Glutamatergic neuron (in vitro differentiated cells): ENCODE measurements at places on chromosomes 5 and 9. TPM values are rescaled to one million over a fixed set of nuclear protein-coding genes. Genes with fewer than 3 reads are reported as not detected.

DNA sequence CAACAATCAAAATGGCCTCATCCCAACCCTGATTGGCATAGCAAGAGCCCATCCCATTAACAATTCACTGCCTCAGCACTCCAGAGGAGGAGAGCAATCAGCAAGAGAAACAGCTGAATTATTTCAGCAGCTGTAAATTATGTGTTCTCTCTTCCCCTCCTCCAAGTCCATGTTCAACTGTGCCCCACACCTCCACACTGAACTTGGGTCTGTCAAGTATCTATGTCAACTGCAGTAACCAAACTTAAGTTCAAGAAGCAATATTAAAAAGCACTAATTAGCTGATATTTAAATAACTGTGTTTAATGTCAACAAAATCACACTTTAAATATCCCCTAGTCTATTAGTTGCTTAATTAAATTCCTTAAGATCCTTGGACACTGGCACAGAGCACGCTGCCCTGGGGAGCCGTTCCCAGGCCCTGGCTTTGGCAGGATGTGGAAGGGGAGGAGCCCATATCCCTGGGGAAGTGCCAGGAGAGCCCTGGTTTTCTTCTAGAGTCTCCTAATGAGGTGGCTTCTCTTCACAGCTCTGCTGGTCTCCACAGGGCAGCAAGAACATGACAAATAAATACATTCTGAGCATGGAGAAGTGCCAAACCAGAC lies 50.6 kb downstream of the SIL1 start:
- no peak for DNase-seq

- DNase-seq = no peak
Measured at GRCh38 chr5:94017579-94017978, 276.2 kb upstream of the POU5F2 start.

- no peak for DNase-seq
Measured at GRCh38 chr5:66945389-66946349, 250.9 kb downstream of the CD180 start.

DNA sequence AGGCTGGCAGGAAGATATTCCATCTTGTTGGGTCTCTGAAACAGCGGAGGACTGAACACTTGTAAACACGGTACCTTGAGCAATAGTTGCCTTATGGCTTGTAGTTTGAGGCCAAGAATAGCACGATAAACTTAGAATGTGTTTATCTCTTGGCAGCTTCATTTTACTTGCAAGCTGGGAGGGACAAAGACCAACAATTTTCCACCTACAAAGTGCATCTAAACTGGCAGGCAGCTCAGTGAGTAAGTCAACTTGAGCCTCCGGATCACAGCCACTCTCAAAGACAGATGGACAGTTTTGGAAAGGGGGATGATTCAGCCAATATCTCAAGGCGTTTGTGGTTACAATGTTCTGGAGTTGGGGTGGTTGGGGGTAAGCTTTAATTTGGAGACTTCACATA lies 652.6 kb downstream of the CETN3 start:
- no peak for DNase-seq

GRCh38 chr9:33241298-33241697 lies 1.3 kb downstream of the SPINK4 start:
- no peak for DNase-seq

- no peak for DNase-seq
Measured at GRCh38 chr5:111932199-111932598, 175.2 kb upstream of the NREP start.

GRCh38 chr5:65391591-65391990 lies 90.1 kb downstream of the ADAMTS6 start:
- no peak for DNase-seq

GRCh38 chr9:130104491-130105193 lies 50.9 kb downstream of the GPR107 start:
- DNase-seq = no peak

DNA sequence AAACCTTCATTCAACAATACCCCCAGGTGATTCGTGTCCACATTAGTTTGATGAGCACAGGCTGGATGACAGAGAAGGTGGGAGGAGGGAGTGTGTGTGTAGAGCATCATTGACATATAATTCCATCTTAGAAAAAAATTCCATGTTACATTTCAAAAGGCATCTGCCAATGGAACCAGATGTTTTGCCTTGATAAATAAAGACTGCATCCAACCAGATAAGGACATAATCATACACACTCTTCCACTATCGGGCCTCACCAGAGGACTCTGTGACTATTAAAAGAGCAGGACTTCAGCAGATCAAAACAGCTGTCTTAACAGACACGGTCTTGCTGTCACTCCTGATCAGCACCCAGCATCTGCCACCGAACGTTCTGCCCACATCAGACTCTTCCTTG lies 96.4 kb upstream of the SPIN1 start:
- no peak for DNase-seq

GRCh38 chr5:81146031-81146430 lies 87.1 kb upstream of the CKMT2 start:
- DNase-seq = no peak

- DNase-seq = no peak
Measured at GRCh38 chr5:17037751-17038150, 101.7 kb upstream of the MYO10 start.

DNA sequence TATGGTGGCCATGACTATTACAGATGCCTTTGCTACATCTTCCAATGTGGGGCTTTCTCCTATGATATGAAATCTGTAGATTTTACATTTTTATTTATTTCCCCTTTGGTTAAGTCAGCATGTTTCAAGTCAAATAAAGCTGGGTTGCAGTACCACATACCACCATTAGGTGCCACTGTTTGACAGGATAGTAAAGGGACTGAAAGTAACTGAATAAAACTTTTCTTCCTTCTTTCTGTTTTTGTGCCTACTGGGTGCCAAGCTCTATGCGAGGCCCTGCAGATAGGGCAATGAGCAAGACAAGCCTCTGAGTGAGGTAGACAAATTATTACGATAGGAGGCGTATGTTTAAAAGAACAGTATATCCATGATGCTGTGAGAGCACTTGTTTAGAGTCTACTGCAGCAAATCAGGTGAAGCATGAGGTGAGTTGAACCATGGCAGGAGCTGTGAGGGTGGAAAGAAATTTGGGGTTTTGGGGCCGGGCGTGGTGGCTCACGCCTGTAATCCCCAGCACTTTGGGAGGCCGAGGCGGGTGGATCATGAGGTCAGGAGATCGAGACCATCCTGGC lies 64.8 kb downstream of the GDNF start:
- no peak for DNase-seq

GRCh38 chr5:176608142-176608705 lies 1.7 kb downstream of the GPRIN1 start:
- DNase-seq = no peak

DNA sequence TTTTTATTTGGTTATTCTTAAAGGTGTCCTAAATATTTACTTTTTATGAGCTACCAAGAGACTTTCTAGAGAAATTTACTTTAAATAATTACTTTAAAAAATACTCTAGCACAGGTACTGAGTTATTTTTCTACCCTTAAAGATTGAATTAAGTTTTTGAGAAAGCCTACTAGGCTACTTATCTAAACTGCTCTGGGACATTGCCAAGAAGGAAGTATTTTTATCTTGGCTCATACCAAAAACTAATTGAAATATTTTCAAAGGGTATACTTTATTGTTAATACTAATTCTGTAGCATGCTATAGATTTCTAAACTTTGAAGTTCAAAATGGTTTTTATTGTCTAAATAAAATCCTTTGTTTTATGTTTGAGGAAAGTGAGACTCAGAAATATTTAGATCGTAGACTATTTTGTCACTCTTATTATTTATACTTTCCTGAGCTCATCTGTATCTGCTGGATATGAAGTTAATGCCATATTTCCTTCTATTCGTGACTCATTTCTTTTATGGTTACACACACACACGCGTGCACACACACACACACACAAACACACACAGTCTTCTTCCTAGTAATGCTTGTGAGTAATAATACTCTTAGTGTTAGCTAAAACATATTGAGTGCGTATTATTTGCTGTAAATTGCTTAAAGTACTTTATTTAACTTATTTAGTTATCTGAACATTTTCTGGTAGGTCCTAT lies 89.5 kb downstream of the MAN2A1 start:
- no peak for DNase-seq

GRCh38 chr5:55708732-55709131 lies 3.4 kb downstream of the SLC38A9 start:
- no peak for DNase-seq

DNA sequence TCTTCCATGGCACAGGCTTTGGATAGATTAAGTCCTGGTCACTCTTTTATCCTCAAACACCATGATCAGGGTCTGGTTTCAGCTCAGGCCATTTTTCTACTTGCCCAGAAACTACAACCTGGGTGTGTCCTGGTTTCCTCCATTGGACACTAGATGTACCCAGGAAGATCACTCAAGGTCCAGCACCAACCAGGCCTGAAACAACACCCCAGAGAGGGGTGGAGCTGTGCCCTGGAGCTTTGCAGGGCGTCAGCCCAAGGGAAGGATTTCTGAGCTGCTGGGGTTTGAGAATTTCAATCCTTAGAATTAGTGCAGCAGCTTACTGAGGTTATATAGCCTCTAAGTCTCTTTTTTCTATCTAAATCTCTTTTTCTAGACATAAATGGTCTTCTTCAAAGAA lies 722.0 kb downstream of the MTRR start:
- DNase-seq = no peak

DNA sequence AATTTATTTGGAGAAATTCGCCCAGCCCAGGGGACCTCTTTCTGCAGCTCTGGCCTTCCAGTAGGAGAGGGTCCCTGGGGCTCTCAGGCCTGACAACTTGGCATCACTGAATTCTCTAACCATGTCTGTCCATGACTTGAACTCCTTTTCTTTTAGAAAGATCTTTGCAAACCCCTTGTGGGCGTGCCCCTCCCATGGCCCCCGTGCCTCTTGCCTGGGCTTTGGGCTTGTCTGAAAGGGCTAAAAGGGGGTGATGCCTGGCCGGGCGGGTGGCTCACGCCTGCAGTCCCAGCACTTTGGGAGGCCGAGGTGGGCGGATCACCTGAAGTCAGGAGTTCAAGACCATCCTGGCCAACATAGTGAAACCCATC lies 3.2 kb upstream of the SQSTM1 start:
- no peak for DNase-seq

DNA sequence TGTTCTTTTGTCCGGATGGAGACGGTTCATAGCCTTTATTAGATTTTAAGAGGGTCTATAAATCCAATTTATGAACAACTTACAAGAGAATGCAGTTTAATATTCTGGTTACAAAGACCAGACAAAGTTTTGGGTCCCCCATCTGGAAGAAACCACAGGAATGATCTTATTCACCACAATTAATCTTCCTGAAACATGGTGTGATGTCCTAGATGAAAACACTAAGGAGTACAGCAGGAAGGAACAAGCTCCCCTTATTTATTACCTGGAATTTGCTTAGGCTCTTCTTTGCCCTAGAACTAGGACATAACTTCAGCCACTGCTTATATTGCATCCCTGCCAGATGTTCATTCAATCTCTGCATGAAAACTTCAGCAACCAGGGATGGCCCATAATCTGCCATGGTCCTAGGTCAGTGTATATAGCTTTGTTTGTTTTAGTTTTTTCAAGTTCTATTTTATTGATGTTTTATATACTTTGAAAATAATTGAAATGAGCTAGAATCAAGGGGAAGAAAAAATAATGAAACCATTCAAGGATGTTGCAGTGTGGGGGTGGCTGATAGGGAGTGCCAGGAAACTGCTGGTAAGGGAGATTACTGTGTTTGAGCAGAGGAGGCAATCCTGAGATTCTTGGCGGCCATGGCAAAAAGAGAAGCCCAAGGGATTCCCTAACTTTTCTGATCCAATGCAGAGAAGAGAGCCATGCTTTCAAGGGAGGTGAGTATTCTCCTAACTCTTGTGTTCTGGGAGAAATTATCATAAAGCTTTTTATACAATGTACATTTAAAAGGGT lies 16.8 kb downstream of the TXNDC8 start:
- DNase-seq = no peak

GRCh38 chr9:97237311-97237786 lies 70.1 kb upstream of the CCDC180 start:
- DNase-seq = peak; percentile 31

GRCh38 chr9:83271665-83272071 lies 208.7 kb upstream of the RASEF start:
- DNase-seq = no peak

- DNase-seq = no peak
Measured at GRCh38 chr5:66151030-66151429, 6.9 kb downstream of the SREK1 start.

DNA sequence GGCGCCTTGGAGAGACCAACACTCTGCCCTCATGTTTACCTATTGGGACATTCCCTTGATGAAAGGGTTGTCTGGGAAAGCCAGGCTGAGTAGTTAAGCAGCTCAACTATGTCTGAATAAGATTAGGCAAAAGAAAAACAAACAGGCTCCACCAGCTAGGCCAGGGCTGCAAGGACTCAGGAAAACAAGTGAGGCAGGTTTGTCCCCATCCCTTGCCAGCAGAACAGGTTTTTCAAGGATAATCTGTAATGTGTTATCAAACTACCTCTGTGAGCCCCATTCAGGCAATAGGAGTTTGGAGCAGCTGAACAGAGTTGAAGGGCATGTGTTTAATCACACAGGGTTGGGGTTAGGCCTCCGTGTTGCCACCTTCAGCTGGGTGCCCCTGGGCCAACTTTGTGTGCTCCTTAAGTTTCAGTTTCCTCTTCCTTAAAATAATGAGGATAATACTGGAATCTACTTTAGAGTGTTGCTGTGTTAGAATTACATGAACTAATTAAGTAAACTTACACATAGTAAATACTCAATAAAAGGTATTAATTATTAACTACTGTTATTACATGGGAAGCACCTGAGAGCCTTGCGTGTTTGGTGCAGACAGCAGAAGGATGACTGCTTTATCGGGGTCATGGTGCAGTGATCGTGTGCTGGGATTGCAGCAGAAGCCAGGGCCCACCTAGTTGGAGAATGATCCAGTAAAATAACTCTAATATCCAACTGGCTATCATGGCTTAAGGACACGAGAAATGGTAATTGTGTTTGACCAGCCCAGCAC lies 72.1 kb upstream of the ATP10B start:
- no peak for DNase-seq

DNA sequence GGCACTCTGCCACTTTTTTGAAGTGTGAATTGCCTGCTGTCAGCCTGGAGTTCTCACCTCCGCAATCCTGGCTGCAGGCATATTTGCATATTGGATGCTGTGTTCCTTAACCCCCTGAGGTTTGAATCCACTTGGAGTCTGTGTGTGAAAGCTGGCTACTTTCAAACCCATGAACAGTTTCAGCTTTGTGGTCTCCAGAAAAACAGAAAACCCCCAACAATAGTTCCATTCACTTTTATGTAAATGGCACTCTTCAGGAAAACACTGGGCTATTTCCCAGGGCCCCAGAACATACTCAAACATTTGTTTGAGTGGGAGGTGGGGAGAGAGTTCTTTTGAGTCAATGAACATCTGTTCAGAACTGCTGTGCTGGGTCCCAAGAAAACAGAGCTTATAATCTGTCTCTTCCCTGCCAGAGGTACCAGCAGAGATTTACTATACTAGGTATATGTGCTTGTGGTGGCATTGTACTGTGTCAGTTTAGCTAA lies 5.0 kb downstream of the NUDT2 start:
- DNase-seq = no peak

Gene NEURL1B
- 11.4 TPM for total RNA-seq

Gene OR1Q1
- total RNA-seq = not detected

Gene CAVIN4
- 32.9 TPM for total RNA-seq

Gene ADGRV1
- 18.2 TPM for total RNA-seq

Gene BNC2
- total RNA-seq = 15.2 TPM

Gene HEMGN
- not detected for total RNA-seq

Gene FOXD4L6
- not detected for total RNA-seq

Gene PDZD2
- 23.3 TPM for total RNA-seq

Gene PDE6A
- not detected for total RNA-seq

Gene TBC1D13
- total RNA-seq = 25.6 TPM

Gene CHMP5
- 61.7 TPM for total RNA-seq

Gene CCNI2
- 0.17 TPM for total RNA-seq
